Stimulated activated memory B cell treated with anti-CD40 and anti-IgM and Interleukin-4, amounts not matched to agents 10 μg/mL and 1 μg/mL and 100 μg/mL, for 72 hours (primary cell): ENCODE measurements at places on chromosomes 7 and 10.

GRCh38 chr7:107039199-107039900 lies 5.2 kb upstream of the PRKAR2B start:
- ATAC-seq, result no peak

DNA sequence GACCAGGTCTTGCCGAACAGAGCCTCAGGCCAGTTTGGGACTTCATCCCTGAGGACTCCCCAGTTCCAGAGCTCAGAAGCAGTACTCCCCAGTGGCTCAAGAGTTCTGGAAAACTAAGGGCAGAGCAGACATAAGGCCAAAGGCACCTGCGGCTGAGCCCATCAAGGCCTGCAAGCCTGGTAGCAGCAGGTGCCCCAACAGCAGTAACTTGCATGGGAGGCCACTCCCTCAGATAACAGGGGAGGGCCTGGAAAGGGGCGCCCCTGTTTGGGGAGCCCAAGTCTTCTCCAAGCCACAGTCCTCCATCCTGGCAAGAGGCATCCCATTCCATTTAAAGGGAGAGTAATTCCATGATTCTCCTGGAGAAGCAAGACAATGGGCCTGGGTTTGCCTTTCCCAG lies 13.0 kb downstream of the POLL start:
- ATAC-seq, result no peak

DNA sequence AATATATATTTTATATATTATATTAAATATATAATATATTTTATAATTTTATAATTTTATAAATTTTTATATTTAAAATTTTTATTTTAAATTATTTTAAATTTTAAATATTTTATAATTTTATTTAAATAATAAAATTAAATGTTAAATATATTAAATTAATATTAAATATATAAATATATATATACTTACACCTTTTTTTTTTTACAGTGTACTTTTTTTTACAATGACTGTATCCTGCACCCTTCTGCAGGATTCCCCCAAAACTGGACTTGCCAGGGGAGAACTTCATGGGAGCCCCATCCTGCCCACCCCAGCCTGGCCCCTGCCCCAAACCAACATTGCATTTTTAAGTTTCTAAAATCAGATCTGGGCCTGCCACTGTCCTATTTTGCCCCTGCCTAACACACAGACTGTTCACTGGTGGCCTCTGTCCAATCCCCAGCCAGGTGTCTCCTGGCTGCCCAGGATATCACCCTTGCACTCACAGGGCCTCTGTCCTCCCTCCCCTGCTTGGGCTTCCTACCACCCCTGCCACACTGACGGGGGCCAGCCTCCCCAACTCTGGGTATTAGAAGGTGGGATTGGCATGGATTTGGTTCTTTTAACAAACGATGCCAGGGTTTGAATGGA lies 138.0 kb downstream of the ADCY1 start:
- no peak for ATAC-seq

- no peak for ATAC-seq
Observed at GRCh38 chr10:132960071-132960472, 17.7 kb upstream of the CFAP46 start.

DNA sequence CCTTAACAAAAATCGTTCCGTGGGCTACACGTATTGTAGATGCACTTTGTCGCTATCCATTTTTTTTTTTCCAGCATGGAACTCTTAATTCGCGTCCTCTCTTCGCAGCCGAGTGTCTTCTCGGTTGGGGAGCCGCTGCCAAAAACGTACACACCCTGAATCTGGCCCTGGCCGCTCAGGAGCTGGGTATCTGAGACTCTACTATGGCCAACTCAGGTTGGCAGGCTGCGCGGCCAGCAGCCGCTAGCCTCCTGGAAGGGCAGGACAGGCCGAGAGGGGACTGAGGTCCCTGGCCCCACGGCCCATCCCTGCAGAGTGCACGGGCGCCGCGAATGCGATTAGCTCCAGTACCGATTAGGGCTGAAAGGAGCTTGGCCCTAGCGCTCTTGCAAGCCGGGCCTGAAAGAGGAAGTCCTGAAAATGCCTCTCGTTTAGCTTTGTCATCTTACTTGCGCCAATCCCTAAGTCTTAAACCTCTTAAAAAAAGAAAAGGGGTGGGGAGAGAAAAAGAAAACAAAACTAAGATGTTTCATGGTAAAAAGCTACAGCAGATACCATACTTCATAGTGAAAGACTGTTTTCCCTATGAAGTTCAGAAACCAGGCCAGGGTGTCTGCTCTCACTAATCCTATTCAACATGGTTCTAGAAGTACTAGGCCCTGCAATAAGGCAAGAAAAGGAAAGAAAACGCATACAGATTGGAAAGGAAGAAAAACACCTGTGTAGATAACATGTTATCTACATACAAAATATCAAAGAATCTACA lies 113.2 kb upstream of the RHEB start:
- ATAC-seq, result peak; percentile 82

DNA sequence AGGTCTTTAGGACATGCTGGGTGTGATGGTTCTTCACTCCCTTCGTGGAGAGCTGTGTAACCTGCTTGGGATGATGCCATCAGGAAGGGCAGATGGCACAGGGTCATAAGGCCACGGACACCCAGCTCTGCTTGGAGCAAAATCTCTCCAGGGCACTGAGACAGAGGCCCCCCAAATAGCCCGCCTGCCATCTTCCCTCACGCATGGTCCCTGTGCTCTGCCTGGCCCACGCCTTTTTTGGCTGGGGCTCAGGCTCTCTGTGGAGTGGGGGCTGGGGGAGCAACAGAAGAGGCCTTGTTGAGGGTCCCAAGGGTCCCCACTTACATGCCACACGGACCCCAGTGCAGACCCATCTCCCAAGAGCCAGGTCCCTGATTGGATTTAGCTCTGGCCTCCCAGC lies 93.3 kb upstream of the RET start:
- ATAC-seq, result no peak

GRCh38 chr10:68957654-68958053 lies 1.7 kb downstream of the DDX21 start:
- ATAC-seq, result no peak

- ATAC-seq, result no peak
Observed at GRCh38 chr10:14602807-14603533, 171.7 kb downstream of the FAM107B start.

DNA sequence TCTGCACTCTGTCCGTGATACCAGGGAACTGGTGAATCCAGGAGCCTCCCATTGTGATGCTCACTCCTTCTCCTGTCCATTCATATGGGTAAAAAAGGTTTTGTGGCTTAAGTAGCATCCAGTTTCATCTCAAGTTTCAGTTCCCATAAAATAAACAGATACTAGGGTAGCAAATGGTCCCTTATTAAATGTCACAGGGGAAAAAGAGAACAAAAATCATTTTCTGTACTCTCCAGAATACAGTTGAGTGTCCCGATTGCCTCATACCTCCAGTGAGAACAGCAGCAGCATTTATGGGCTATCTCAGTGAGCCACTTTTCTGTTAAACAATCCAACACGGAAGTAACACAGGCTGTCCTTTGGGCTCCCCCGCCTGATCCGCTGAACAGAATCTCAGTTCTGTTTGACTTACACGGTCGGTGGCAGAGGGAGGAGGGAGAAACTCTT lies 179.6 kb downstream of the CELF2 start:
- ATAC-seq, result peak; percentile 90

GRCh38 chr7:150631866-150632864 lies at the start of gene GIMAP6:
Gene GIMAP6, minus strand, starts transcription at chr7:150632385. Its CDS starts 2,243 bp downstream, at chr7:150630142.
- ATAC-seq, result no peak

- no peak for ATAC-seq
Observed at GRCh38 chr10:24983946-24984345, 31.5 kb upstream of the PRTFDC1 start.

DNA sequence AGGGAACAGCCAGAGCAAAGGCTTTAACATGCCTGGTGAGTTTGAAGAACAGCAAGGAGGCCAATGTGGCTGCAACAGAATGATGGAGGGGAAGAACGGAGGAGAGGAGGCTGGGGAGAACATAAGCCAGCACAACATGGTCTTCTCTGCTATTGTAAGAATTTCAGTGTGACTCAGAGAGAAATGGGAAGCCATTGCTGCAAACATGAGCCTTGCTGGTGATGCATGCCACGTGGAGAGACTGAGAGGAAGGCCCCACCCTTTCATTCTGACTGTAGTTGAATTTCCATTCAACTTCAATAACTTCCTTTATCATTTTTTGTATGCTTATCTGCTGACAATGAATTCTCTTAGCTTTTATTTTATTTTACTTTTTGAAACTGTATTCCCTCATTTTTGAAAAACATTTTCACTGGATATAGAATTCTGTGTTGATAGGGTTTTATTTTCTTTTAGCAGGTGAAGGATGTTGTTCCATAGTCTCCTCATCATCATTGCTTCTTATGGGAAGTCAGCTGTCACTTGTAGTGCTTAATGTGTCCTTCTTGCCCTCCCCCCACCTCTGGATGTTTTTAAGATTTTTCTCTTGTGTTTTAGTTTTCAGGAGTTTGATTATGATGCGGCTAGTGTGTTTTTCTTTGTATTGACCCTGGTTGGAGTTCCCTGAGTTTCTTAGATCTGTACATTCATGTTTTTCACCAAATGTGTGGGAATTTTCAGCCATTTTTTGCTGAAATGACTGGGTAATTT lies 46.4 kb upstream of the LEP start:
- no peak for ATAC-seq

GRCh38 chr7:20385126-20385525 lies 54.4 kb downstream of the ITGB8 start:
- no peak for ATAC-seq
